ENCODE measurements at places on chromosomes 6 and 20.

DNA sequence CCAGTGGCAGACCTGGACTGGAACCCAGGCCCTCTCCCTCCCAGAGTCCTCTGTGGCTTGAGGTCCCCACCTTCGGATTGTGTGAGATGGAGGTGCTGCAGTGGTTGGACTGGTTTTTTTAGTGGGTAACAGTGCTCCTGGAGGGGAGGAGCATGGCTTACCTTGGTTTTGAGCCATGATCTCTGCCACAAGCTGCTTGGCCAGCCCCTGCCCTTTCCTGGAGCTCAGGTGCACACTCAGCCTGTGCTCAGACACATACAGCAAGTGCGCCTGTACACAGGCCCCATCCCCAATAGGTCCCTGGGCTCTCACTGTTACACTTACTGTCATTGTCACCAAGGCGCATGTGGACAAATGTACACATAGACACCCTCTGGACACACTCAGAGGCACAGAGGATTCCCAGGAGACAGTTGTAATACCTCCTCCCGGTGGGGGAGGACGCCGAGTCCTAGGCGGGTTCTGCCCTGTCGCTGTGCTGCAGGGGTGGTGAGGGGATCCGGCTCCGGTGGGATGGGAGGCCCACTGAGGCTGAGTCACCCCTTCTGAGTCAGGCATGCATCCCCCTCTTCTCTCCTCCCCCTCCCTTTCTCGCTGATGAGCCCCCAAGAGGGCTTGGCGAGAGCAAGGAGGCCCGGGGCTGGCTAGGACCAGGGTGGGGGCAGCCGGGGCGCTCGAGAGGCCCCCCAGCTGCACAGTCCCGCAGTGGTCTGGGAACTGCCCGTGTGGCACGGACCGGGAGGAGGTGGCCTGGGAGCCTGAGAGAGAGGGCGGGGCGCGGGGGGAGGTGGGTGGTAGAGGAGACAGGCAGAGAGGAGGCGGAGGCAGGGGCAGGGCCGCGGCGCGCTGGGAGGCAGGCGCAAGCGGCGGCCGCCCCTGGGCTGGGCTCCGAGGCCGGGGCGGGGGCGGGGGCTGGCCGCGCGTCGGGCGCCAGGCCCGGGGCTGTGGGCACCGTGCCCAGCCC lies 522 bp upstream of the EPB41L1 start:
- peak; percentile 86 for DNase-seq

- peak; percentile 8 for DNase-seq
These were observed 157.6 kb downstream of the ARHGAP18 start for GRCh38 chr6:129552413-129552812.

DNA sequence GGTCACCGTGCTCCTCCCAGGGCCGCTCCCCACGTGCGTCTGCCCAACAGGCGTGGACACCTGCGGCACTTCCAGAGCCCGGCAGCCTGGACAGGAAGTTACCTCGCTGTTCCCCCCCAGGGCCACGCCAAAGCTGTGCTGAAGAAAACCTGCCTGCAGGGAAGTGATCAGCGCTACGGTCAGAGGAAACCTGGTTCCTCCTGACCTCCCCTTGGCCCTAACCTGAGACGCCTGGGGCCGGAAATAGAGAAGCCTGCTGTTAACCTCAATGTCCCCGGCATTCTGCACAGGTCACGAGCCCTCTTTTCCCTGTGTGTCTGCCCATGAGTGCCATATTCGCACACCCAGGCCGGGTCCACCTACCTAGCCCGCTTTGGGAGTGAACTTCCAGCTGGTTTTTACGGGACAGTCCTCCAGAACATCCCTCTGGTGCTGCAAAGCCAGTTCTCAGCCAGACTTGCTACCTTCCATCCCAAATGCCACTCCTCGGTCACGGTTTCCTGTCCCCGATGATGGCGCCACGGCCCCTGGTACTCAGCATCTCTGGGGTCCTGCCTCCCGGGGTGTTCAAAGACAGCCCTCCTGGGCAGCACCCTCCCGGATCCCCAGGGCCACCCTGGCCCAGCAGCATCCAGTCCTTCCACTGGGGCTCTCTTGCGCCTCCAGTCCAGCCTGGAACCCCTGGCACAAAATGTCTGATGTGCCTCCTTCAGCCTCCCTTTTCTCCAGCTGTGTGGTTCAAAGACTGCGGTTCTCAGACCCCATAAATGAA lies 12.0 kb upstream of the IRF4 start:
- no peak for DNase-seq

- no peak for DNase-seq
These were observed 315.2 kb downstream of the TFAP2A start for GRCh38 chr6:10099529-10100140.

GRCh38 chr20:17904027-17904426 lies 64.6 kb downstream of the SNX5 start:
- no peak for DNase-seq

GRCh38 chr20:11833825-11834224 lies 83.9 kb upstream of the BTBD3 start:
- DNase-seq, result no peak

DNA sequence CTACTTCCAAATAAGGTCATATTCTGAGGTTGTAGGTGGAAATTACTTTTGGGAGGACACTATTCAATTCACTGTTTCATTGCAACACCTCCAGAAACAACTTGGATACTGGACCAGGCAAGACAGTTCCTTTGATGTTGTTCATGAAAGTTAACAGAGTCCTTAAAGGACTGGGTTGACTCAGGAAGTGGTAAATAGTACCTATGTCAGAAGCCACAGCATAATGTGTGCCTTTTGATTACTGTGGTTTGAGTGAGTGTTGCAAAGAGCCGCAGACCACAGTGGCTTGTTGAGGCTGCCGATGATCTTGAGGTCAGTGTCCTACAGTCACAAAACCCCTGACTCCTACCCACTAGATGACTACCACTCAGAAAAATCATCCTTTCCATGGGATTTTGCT lies 10.9 kb downstream of the IL20RA start:
- no peak for DNase-seq

DNA sequence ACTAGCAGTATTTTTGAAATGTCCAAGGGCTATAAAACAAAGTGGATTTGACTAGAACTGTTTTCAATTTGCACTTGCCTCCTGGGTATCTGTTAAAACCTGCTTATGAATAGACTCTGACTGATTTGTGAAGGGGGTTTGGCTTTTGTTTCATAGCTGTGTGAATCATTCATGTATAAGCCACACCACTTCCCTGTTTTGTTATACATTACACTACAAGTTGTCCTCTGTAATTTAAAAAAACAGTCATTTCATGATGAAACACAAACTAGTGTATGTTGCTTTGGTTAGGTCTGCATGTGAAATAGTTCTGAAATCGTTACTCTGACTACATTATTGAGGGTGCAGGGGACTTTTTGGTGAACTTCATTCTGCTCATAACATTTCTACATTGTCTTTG lies 121.7 kb downstream of the NKAIN2 start:
- DNase-seq, result no peak

DNA sequence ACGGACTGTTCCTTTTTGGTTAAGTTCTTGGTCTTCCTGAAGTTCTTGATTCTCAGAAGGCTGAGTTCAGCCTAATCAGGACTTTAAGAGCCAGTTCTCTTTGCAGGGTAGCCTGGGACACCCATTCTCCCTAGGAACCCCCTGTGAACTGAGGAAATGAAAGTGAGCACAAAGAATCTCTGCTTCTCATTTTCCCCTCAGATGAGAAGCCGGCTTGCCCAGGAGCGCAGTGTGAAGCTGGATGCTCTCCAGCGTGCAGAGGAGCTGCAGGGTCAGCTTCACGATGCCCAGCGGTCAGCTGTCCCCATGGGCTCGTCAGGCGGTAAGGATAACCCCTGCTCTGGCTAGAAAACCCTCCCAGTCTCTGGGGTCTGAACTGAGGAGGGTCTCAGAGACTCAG lies 34.0 kb downstream of the CD164 start:
- DNase-seq, result no peak

GRCh38 chr6:3571250-3571681 lies 114.4 kb upstream of the SLC22A23 start:
- no peak for DNase-seq

DNA sequence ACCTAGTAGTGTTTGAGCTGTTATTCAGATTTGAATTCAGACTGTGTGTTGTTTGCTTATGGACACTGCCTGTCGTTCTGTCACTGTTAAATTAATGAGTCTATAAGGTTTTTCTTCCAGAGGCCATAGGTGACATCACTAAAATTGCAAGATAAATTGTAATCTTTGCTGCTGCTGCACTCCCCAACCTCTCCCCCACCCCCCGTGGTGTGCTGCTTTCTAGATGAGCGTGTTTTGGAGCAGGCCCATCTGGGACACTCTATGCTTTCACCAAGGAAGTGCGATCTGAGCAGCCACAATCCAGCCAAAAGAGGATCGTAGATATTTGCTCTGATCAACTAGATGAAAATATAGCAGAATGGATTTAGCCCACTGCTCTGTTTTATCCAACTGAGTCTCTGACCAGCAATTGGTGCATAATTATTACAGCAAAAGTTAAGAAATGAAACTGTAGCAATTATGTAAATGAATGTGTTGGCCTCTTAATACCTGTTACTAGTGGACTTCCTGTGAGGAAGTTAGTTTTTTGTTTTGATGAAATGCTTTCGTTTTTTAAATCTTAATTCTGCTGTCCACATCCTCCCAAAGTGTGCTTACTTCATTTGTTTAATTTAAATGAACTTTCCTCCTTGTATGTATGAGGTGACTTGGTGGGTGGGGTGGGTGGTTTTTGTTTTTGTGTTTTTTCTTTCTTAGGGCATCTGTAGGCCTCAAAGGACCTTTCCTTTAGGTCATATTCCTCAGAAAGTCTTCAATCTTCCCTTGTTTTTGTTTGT lies 58.1 kb downstream of the RPRD1B start:
- DNase-seq, result no peak

GRCh38 chr6:34585108-34585507 lies 29.0 kb upstream of the SPDEF start:
- DNase-seq, result no peak

DNA sequence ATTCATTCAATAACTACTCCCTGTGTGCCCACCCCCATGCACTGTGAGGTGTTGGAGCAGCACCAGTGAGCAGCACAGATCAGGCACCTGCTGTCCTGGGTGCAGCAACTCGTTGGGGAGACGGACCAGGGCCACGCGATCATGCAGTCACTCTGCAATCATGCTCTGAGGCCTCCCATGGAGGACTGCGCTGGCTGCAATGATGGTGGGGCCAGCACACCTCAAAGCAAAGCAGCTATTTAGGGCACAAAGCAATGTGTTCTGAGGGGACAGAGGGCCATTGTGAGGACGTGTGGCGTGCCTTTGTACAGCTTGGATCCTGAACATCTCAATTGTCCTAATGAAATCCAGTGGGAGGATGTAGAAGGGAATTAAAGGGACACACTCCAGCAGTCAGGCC lies 41.0 kb upstream of the MPC1 start:
- DNase-seq, result no peak

- DNase-seq, result no peak
These were observed 51.1 kb downstream of the ARID1B start for GRCh38 chr6:156828280-156828703.

GRCh38 chr6:7637533-7637932 lies 47.5 kb downstream of the SNRNP48 start:
- DNase-seq, result no peak

- DNase-seq, result peak; percentile 85
These were observed 526.8 kb downstream of the CD109 start for GRCh38 chr6:74222768-74223333.

GRCh38 chr6:69790629-69791028 lies 6.2 kb downstream of the LMBRD1 start:
- no peak for DNase-seq

DNA sequence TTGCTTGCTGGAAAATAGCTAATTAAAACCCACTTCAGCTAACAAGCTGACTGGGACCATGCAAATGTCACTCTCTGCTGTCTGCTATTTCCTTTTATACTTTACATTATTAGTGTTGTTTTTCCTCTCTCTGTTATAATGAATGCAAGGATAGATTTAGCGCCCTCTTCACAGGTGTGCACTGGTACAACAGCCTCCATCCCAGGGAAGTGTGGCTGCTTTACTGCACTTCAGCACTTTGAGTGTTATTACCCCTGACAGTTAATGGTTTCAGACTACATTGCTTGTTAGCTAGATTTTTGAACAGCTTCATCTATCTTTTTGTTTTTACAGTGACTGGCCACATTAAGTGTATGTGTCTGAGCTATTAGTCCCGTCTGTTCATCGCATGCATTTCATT lies 405.7 kb downstream of the RNF144B start:
- no peak for DNase-seq

- DNase-seq, result no peak
These were observed 1.4 kb upstream of the BTN3A1 start for GRCh38 chr6:26400626-26401025.

DNA sequence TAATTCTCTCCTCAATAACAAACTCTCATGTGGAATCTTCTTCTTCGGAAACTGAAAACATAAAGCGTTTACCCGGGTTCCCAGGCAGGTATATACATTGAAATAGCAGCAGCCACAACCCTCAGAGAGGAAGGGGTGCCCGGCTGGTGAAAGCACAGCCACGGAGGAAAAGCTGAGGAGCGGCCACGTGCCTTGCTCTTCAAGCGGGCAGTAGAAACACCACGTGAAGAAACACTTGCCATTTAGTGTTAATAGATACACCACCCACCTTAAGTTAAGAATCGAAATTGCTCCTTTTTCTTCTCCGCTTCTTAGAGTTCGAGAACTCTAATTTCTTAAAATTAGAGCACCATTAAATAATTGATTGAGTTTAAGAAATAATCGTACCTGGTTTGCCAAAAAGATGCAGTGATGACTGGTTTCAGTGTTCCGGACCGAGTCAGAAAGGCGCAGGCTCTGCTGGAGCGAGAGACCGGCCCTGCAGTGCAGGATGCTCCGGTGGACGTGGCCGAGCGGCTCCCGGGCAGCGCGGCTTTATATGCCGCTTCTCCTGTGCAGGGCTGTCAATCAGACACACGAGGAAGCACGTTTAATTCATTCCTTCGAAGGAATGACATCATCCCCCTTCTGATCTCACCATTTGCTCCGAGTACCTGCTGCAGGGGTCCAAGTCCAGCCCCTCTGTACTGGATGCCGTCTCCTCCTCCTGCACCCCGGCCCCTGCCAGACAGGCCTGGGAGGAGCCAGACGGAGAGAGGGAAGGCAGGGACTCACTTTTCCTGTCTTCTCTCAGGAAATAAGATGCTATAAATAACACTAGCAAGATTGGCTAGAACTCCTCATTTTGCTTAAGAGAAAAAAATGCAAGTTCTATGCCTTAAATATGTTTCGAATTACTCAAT lies at the start of gene THBS2:
Gene THBS2, minus strand, starts transcription at position 510 of the 902 bp plus-strand sequence. CDS start 3,062 bp downstream, outside the sequence.
- DNase-seq, result peak; percentile 56

GRCh38 chr6:38264605-38265004 lies 375.1 kb downstream of the BTBD9 start:
- DNase-seq, result peak; percentile 28

DNA sequence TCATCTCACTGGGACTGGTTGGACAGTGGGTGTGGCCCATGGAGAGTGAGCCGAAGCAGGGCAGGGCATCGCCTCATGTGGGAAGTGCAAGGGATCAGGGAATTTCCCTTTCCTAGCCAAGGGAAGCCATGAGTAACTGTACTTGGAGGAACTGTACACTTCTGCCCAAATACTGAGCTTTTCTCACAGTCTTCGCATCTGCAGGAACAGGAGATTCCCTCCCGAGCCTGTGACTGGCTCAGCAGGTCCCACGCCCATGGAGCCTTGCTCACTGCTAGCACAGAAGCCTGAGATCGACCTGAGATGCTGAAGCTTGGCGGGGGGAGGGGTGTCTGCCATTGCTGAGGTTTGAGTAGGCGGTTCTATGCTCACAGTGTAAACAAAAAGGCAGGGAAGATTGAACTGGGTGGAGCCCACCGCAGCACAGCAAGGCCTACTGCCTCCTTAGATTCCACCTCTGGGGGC lies 10.4 kb upstream of the CALHM5 start:
- peak; percentile 38 for DNase-seq
